Kidney epithelial cell (primary cell): ENCODE measurements at places on chromosomes 4 and X. TPM values are rescaled to one million over a fixed set of nuclear protein-coding genes. Genes with fewer than 3 reads are reported as not detected.

The ZXDB gene
- total RNA-seq, result 9.4 and 10.7 TPM in 2 replicates

The F8A1 gene
- total RNA-seq, result 14.9 and 19.0 TPM in 2 replicates

DNA sequence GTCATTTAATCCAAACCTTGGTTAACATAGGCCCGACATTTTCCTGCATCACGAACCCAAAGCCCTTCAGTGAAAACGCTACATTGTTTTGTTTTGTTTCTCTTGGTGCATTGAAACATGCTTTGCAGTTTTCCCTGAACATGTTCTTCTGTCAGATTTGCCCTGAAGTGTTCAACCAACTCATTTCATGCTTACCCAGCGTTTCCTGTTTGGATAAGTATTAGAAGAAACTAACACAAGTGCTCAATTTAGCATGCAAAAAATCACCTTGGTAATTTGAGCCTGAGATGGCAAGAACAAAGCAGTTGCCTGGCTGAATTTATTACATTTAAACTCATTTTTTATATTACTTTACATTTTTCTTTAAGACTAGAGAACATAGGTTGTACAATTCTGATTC, 160.1 kb upstream of the VCX3A start:
- DNase-seq, result no peak

GRCh38 chr4:175584901-175585300, 227.2 kb downstream of the GPM6A start:
- DNase-seq, result no peak

The PRSS12 gene
- 1.6 and 2.3 TPM in 2 replicates for total RNA-seq

GRCh38 chr4:52661966-52662690, 3.0 kb upstream of the USP46 start:
- no peak for DNase-seq

DNA sequence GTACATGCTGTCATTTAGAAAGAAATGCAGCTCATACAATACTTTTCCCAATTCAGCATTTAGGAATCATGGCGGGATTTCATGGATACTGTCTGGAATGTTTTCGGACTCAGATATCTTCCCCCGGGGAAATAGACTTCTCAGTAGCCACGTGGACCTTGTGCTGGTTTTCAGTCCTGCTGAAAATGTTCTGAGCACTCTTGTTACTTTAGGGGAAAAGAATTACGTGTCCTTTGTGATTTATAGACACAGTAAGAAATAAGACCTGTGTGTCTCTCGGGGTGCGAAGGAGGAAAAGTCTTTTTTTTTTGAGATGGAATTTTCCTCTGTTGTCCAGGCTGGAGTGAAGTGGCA, 3.8 kb downstream of the CD99 start:
- DNase-seq, result no peak

DNA sequence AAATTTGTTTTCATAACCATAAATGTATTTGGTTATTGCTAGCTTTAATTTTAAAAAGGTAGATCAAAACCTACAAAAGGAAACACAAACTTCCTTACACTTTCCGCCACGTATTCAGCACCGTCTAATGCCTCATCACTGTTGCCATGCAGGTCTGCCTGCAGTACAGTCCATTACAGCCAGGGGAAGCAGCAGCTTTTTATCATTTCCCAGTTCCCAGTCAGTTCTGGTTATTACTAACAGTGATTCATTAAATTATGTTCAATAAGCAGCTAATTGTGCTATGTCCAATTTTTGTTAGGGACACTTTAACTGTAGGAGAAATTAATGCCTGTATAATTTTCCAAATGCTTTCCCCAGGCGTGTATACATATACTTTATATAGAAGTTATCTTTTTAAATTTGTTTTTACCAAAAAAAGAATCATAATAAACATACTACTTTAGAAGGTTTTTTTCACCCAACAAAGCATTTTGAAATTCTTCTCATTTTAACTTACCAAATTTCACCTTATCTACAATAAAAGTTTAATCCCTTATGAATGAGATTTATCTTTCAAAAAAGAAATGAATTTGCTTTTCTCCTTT, 93.3 kb downstream of the ANXA3 start:
- peak; percentile 41 for DNase-seq

- no peak for DNase-seq
Observed at GRCh38 chr4:184345573-184345922, 127.9 kb upstream of the ENPP6 start.

DNA sequence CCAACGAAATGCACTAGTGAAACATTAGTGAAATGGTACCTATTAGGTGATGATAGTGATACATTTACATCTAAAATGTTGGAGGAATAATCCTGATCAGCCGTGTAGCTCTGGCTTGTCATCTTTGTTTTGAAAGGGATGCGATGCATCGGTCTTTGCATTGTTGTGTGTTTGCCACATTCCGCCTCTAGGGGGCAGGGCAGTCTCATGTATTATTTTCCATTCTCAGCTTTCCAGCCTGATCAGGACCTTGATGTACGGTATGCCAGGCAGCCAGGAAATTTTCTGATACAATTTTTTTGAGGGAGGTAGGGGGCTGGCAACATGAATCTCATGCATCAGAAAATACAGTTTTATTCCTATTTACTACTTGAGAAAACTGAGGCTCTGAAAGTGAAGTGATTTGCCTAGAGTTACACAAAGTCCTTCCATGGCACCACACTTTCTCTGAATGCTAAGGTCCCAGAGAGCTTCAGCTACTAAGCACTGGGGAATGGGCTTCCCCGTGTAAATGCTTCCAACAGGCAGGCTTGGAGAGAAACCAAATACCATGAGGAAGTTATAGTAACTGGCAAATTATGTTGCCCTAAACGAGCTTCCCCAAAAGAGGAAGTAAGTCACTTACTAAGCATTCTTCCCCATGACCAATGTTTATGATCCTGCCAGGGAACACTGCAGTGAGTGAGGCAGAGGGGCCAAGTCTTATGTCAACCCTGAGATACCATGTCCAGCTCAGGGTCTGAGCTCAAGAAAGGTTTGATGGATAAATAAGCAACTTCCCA, 31.8 kb upstream of the IQSEC2 start:
- peak; percentile 9 for DNase-seq

GRCh38 chr4:88264336-88264735, 20.0 kb downstream of the PPM1K start:
- DNase-seq, result no peak

- no peak for DNase-seq
Observed at GRCh38 chrX:38796946-38797345, 4.3 kb upstream of the MID1IP1 start.

GRCh38 chr4:114378305-114378903, 220.2 kb upstream of the UGT8 start:
- DNase-seq, result no peak

- DNase-seq, result no peak
Observed at GRCh38 chr4:100681289-100681688, 163.5 kb upstream of the EMCN start.

GRCh38 chr4:14065406-14065805, 437.9 kb upstream of the BOD1L1 start:
- DNase-seq, result no peak

The STK32B gene
- 2.6 and 3.6 TPM in 2 replicates for total RNA-seq

The CC2D2A gene
- 18.3 and 28.0 TPM in 2 replicates for total RNA-seq

- DNase-seq, result no peak
Observed at GRCh38 chr4:139900964-139901376, 235.4 kb downstream of the MGST2 start.

The ETDB gene
- not detected in 2 replicates for total RNA-seq

DNA sequence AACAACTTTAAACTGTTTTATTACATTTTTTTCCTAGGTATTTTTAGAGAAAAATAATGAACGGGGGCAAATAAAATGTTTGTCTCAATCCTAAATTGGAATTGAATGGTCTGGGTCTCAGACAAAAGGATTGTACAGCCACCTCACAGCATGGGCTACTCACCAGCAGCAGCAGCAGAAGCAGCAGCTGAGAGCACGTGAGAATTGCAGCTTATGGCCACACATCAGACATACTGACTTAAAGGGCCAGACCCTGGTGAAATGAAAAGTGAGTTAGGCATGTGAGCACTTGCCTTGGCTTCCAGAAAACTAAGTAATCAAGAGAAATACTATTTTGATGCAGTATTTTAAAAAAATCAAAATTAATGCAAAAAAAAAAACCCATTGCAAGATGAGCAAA, 56.6 kb downstream of the AASDH start:
- no peak for DNase-seq

The ZNF157 gene
- total RNA-seq, result 0.07 and 0.63 TPM in 2 replicates

GRCh38 chr4:150540536-150540935, 41.4 kb upstream of the MAB21L2 start:
- DNase-seq, result no peak

- DNase-seq, result no peak
Observed at GRCh38 chr4:186669159-186669731, 54.4 kb downstream of the FAT1 start.

GRCh38 chrX:16524316-16524715, 125.6 kb upstream of the S100G start:
- DNase-seq, result no peak

The UGT2B17 gene
- total RNA-seq, result not detected in 2 replicates

The FAM241A gene
- total RNA-seq, result 1.5 and 1.6 TPM in 2 replicates

The XK gene
- total RNA-seq, result 0.34 and 1.1 TPM in 2 replicates

DNA sequence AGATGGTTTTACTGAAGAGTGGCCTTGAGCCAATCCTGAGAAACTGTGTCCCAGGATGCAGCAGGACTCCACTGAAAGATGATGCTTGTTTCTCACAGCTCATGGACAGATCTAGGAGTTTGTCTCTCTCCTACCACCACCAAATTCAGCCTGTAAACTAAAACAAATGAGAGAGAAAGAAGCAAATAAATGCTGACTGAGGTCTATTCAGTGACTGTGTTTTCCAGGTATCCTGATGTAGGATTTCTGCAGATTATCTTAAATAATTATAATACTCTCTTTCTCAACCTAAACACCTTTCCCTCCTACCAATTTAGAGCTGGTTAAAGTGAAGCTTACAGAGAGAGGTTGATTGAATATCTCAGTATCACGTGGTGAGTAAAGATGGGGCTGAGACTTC, 599.6 kb upstream of the LCORL start:
- no peak for DNase-seq

The HTT gene
- 43.8 and 72.6 TPM in 2 replicates for total RNA-seq
